Panc1 (cell line): ENCODE measurements at places on chromosomes 3 and 15.

- no peak for DNase-seq
These were observed 269.8 kb downstream of the SV2B start for GRCh38 chr15:91369823-91370222.

DNA sequence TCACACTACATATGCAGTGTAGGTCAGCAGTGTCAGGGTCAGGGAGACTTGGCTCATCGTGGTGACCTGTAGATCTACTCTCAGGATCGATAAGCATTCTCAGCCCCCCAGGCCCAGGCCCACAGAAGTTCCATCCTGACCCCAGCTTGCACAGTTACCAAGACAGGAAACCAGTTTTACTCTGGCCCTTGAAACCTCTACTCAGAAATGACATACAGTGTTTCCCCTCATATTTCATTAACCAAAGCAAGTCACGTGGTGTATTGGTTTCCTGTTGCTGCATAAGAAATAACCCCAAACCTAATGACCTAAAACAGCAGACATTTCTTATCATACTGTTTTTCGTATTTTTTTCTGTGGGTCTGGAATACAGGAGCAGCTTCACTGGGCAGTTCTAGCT lies 242.2 kb downstream of the SLCO3A1 start:
- no peak for DNase-seq

DNA sequence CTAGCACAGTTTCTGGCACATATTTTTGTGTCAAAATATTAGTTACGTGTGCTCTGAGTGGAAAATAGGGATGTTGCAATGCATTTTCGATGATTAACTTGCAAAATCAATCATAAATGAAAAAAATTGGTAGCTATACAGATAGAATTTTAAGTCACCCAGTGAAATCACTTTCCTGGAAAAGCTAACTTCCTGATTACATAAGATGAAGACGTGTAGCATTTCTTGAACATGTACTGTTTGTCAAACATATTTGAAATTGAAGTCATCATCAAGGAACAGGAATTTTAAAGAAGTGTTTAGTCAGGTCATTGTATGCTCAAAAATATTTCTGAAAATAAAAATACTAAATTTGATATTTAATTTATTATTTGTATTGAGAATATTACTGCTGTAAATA lies 977.7 kb downstream of the PLOD2 start:
- no peak for DNase-seq

- no peak for DNase-seq
These were observed 11.3 kb upstream of the ARHGEF3 start for GRCh38 chr3:56812754-56813652.

GRCh38 chr3:187319699-187320302 lies 28.3 kb upstream of the MASP1 start:
- DNase-seq = peak; percentile 73

GRCh38 chr15:73926219-73927002 lies at the start of gene LOXL1:
Gene LOXL1 (plus strand): TSS chr15:73926462. CDS start chr15:73926784, 322 bp downstream.
- no peak for DNase-seq

- DNase-seq = no peak
These were observed 27.4 kb upstream of the BOC start for GRCh38 chr3:113183748-113184661.

DNA sequence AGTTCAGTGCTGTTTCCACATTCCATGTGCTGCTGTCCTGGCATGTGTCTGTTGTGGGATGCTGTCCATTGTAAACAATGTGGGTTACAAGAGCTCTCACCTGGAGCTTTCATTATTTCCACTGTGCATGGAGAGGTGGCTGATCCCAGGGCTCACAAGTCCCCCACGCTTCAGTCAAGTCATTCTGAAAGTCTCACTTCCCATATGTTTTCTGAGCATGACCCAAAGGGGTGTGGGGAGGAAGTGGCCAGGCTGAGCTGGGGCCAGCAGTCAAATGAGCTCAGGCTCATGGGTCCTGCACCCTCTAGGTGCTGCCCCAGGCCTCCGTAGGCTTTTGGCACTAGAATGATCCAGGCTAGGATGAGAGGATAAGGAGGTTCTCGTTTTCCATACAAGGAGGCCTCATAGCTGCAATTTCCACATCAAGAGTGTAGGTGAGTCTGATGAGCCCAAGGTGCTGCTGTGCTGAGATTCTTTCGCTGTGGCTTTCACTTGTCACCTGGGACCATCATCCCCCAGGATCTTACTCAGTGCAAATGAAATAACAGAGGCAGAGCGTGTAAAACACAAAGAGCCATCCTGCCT lies 22.0 kb downstream of the STARD5 start:
- no peak for DNase-seq

- DNase-seq = no peak
These were observed 296.1 kb downstream of the AGBL1 start for GRCh38 chr15:86375733-86376280.

GRCh38 chr15:48393645-48394506 lies 62.6 kb downstream of the DUT start:
- no peak for DNase-seq

- no peak for DNase-seq
These were observed 192.0 kb downstream of the GHSR start for GRCh38 chr3:172256101-172256734.

- DNase-seq = no peak
These were observed 116.8 kb downstream of the GABRB3 start for GRCh38 chr15:26656080-26656479.

DNA sequence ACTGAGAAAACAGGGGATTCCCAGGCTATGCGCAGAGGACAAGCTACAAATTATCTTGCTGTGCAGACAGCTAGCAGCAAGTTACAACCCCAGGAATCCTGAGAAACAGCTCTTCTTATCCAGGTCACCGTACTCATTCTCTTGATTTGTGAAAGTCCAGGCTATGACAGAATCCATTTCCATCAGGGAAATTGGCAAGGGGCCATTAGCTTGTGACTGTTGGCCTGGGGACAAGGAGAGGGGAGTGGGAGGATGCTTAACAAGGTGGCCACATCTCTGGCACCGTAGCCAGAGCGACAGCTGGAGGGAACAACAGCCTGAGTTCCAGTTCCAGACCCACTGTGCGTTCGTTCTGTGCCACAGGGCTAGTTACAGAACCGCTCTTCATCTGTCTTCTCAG lies 44.9 kb upstream of the PLXNA1 start:
- no peak for DNase-seq

GRCh38 chr3:189848395-189849040 lies 217.3 kb downstream of the TP63 start:
- no peak for DNase-seq

DNA sequence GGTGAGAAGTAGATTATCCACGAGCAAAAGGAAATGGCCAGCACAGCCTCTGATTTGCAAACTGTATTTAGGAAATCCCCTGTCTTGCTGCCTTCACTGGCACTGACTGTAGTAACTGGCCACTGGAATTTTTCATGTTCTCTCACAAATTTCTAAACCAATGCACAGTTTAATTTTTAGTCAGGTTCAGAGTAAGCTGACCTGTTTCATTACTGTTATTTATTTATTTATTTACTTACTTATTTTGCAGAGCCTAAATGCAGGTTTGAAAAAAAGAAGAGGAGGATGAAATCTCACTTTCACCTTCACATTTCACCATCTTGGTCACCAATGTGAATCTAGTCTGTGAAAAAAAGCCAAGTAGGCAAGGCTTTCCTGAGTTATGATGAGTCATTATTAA lies 291.0 kb downstream of the PLOD2 start:
- no peak for DNase-seq

DNA sequence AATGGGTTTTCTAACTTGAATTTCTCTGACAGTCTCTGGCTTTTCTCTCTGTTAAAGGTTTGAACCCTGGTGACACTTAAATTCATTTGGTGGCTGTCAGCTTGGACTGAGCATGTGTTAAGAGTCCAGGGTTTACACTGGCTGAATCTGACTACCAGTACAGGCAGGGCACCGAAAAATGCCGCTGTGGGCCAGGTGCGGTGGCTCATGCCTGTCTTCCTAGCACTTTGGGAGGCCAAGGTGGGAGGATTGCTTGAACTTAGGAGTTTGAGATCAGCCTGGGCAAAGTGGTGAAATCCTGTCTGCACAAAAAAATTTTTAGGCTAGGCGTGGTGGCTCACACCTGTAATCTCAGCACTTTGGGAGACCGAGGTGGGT lies 1.8 kb downstream of the MANF start:
- no peak for DNase-seq

DNA sequence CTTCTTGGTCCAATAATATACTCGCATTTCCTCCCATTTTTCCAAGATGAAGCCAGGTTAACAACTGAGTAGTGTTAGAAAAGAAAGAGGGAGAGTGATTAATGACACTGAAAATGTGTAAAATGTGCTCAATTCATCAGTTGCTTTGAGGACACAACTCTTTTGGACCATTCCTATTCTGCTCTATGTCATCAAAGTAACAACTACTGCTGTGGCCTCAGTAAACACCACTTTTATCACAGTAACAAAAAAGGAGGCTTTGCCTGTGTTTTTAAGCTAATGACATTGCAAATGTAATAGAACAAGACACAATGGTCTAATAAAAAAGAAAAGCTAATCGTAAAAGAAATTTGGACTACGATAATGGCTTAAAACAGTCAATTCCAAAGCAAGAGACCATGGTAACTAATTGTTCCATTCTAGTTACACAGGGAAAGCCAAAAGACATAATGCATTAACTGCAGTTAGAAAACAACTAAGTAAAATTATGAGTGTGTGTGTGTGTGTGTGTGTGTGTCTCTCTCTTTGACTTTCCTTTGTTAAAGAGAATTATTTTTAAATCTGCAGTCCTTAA lies 221.1 kb downstream of the MAGI1 start:
- DNase-seq = no peak

DNA sequence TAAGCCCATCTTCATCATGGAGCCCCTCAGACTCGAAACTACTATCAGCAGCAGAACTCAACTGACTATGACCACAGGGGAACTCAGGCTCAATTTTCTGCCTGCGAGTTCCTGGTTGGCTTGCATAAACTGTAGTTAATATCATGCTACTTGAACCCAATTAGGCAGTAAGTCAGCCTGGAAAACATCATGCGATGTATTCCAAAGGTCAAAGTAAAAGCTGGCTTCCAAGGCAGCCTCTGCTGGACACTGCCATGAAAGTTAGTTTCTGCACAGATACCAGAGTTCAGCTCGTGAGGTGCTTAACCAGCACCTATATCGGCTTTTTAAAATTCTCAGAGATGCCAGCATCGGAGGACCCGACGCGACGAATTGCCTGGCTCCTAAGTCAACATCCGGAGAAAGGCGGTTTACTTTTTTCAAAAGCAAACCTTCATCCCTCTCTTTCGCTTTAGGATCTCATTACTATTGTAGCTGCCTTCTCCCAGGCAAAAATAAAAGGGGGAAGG lies 3.8 kb downstream of the ANP32A start:
- DNase-seq = no peak

DNA sequence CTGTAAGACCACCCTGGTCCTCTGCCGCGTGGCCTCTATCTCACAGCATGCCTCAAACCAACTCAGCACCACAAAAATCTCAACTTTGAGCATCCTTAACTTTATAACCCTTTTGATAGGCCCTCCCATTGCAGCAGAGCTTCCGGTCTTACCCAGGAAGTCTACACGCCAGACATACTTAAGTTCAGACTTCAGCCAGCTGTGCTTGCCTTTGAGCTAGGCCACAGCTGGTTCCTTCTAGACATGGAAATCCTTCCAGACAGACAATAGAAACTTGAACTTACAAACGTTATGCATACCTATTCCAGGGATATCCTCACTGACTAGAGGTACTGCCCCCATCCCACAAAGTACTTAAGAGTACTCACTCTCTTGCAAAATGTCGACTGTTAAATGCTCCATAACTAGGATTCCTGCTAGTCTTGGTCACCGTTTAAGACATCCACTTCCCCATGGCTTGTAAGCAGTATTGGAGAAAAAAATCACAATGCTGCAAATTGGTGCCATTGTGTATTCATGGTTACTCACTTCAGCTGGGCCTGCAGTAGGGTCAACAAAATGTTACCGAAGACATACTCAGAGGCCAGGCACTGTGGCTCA lies 183.5 kb downstream of the TBL1XR1 start:
- DNase-seq = no peak

- no peak for DNase-seq
These were observed 126.5 kb downstream of the FMN1 start for GRCh38 chr15:33068007-33068481.

DNA sequence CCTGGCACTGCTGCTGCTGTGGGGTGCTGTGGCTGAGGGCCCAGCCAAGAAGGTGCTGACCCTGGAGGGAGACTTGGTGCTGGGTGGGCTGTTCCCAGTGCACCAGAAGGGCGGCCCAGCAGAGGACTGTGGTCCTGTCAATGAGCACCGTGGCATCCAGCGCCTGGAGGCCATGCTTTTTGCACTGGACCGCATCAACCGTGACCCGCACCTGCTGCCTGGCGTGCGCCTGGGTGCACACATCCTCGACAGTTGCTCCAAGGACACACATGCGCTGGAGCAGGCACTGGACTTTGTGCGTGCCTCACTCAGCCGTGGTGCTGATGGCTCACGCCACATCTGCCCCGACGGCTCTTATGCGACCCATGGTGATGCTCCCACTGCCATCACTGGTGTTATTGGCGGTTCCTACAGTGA lies 2.1 kb downstream of the GRM2 start:
- DNase-seq = no peak

- no peak for DNase-seq
These were observed 91.8 kb downstream of the THBS1 start for GRCh38 chr15:39672666-39673065.

GRCh38 chr3:38141173-38141951 lies 2.9 kb downstream of the MYD88 start:
- no peak for DNase-seq

DNA sequence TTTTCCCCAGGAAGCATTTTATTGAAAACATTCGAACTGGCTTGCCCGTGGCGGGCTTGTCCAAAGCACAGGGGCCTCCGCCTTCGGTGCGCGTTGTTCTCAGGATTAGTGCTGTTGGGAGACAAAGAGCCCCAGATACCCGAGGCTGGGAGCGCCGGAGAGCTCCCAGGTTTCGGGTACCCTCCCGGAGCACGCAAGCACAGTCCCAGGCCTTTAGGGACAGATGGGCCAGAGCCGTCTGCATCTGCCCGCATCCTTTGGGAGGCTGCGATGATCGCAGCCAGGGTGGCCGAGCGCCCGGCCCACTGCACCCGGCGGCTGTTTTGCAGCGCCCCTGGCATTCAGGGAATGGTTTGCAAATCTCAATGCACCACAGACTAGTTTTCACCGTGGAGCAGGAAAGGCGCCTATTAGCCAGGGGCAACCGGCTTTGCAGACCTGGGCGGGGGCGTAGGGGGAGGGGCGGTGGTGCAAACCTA lies 5.0 kb upstream of the FEZF2 start:
- no peak for DNase-seq

GRCh38 chr3:157145606-157146322 lies 14.2 kb downstream of the CCNL1 start:
- DNase-seq = no peak

GRCh38 chr3:139320551-139321309 lies 23.1 kb upstream of the MRPS22 start:
- no peak for DNase-seq
